Natural killer cell treated with Interleukin-12 subunit alpha and Interleukin-12 subunit beta and Interleukin-15 and Interleukin-18, amount 100 ng/mL, for 72 hours (primary cell): ENCODE measurements at places on chromosomes 13 and 19. TPM values are rescaled to one million over a fixed set of nuclear protein-coding genes. Genes with fewer than 3 reads are reported as not detected.

DNA sequence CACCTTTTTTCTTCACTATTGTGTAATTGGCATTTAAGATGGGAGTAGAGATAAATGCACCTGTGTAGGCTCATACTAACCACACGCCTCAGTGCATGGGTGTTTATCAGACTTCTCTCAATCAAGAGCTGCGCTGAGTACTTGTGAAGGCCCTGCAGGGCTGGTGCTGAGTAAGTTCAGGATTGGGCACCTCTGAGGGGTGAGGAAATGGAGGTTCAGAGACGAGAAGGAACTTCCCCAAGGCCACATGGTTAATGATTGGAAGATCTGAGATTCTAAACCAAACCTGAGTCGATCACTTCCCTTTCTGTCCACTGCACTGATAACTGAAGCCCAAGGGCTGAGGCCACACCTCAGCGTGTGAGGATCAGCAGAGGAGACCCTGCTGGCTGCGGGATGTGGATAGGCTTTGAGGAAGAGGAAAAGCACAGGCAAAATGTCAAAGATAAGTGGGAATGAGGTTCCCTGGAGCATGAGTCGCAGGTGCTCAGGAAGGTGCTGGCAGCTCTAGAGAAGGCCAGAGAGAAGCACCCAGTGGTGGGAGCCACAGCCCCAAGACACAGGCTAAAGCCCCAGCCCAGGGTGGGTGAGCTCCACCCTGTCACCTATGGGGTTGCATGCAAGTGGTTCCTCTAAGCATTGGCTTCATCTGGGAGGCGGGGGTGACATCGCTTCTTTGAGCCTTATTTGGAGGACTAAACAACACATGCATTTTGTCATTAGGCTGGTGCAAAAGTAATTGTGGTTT is 32.3 kb upstream of the GJB6 start:
- no peak for DNase-seq

DNA sequence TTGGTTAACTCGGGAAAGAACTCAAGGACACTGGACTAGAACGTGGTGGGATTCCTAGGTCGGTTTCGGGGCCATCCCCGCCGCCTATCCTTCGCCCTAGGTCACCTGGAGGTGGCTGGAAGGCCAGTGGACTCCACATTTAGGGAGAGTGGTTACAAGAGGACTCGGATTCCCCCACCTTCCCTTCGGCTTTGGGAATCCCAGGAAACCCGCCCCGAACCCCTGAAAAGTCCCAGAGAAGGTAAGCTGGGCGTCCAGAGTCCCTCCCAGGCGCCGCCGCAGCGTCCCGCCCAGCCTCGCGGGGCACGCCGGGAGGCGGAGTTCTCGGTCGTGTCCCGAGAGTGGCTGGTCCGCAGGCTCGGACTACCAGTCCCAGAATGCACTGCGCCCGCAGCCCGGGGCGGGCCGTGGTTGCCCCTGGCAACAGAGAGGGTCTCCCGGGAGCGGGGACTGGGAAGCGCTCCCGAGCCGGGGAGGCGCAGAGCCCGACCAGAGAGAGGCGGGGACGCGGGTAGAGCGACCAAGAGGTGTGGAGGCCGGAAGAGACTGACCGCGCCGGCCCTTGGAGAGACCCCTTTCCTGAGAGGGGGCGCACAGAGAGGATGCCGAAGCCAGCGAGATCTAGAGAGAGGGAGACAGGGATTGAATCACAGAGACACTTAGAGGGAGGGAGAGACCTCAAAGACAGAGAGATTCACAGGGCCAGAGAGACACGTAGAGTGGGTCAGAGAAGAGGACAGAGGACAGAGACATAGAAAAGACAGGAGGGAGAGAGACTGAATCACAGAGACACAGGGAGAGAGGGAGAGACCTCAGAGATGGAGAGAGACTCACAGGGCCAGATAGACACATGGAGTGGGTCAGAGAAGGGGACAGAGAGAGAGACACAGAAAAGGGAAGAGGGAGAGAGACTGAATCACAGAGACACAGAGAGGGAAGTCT is 2.6 kb upstream of the PRKCG start:
- peak; percentile 92 for DNase-seq

DNA sequence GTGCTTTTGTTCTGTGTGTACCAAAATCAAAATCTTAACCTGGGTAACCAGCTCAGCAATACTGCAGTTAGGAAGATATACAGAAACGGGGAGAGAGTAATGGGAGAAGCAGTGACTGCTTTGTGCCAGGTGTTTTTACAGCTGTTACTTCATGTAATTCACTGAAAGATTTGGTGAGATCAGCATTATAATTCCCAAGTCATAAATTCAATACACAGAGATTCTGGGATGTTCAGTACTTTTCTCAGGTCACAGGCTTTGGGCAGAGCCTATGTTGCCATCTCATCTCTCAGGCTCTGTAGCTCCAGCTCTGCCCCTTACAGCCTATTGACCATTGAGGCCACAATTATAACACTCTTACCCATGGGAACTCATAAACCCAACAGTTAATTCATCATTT is 138.5 kb downstream of the ZAR1L start:
- no peak for DNase-seq

DNA sequence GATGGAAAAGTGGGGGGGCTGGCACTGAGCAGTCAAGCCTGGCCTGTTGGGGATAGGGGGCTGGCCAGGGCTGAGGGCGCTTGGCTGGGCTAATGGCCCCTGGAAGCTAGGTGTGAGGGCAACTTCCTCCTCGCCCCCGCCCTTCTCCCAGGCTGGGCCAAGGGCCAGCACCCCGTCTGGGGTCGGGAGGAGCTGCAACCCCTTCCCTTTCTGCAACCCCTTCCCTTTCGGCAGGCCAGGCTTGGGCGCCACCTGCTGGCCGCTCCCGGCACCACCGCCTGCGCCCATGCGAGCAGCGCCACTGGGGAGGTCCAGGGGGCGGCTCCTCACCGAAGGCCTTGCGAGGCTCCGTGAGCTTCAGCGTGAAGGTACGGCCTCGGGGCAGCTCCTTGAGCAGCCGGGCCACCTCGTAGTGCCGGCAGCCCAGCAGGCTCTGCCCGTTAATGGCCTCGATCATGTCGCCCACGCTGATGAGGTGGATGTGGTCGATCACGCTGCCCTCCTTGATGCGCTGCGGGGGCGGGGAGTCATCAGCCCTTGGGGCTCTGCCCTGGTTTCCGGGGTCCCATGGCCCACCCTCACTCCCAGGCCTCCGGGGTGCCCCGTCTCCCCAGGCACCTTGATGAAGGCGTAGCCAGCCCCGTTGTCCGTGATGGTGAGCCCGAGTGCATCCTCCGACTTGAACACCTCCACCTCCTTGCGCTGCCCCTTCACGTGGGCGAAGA is 5.0 kb upstream of the PTGER1 start:
- DNase-seq = peak; percentile 63

GRCh38 chr19:750640-751423 is at the start of gene MISP:
TSS of gene MISP (plus strand) at chr19:751112. CDS start at chr19:756947, 5,835 bp downstream.
- no peak for DNase-seq

DNA sequence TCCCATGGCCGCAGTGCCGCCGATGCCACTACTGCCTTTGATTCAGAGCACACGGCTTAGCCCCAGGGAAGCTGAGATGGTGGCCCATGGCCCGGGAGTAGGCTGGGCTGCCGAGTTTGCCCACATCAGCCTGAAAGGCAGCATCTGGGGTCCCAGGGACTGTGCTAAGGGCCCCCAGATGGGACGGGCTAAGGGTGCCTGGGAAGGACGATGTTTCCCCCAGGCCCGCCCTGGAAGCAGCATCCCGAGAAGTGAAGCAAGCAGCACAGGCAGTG is 22.5 kb downstream of the MAP2K2 start:
- no peak for DNase-seq

DNA sequence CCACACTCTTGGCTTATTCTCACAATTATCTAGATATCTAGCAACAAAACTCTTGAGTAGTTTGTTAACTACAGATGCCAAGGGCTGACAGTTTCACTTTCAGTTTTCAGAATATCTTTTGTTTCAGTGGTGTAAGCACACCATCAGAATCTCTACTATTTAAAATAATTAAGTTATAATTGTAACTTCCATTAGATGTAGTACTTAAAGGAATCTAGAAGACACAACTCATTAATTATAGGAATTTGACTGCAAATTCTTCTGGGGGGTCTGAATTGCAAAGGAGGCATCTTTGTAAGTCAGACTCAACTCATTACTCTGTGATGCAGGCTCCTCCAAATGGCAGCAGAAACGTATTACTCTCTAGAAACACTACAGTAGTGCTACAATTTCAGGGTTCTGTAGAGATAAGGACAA is 44.9 kb upstream of the USPL1 start:
- no peak for DNase-seq

DNA sequence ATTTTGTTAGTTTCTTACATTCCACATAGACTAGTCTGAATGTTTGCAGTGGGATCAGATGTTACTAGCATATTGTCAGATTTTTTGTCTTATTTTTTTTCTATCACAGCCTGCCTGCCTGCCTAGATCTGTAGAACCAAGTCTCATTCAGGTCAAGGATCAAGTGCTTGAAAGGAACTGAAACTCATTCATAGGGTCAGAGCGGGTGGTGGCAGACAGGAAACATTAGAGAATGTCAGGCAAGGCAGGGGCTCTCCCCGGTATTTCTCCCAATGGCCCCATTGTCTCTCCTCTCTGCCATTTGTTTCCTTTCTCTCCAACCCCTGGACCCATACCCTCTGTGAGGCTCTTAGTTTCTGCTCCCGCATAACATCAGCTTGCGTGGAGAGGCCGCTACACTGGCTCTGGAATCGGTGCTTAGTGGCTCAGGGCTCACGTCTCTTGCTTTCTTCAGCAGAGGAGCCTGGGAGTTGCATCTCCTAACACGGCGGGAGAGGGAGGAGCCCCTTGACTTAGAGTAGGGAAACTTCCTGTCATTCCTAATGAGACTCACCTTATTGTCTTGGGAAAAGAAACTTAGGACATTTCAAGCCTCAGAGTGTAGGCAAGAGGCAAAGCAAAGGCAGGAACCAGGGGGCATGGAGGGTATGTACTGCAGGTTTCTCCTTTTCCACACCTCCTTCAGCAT is 35.6 kb upstream of the SPATA13 start:
- DNase-seq = no peak

DNA sequence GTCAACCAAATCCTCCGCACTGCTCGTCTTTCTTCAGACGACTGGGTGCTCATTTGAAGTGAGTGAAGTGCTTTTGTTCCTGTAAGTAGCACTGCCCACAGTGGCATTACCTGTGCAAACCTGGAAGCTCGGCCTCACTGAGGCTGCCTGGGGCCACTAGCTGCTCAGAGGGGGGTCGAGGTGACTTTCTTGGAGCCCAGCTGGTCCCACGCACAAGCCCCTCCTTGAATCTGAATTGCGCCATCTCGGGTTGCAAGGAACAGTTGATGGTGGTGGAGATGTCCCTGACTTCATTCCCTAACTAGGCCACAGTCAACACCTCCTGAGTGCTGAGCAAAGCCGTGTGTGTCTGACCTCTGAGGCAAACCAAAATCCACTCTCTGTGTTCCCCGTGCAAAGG is 79.3 kb upstream of the GPR183 start:
- no peak for DNase-seq

GRCh38 chr13:72963762-72964161 is 95.0 kb upstream of the KLF5 start:
- no peak for DNase-seq

GRCh38 chr13:101555610-101556009 is 103.1 kb downstream of the ITGBL1 start:
- DNase-seq = no peak

DNA sequence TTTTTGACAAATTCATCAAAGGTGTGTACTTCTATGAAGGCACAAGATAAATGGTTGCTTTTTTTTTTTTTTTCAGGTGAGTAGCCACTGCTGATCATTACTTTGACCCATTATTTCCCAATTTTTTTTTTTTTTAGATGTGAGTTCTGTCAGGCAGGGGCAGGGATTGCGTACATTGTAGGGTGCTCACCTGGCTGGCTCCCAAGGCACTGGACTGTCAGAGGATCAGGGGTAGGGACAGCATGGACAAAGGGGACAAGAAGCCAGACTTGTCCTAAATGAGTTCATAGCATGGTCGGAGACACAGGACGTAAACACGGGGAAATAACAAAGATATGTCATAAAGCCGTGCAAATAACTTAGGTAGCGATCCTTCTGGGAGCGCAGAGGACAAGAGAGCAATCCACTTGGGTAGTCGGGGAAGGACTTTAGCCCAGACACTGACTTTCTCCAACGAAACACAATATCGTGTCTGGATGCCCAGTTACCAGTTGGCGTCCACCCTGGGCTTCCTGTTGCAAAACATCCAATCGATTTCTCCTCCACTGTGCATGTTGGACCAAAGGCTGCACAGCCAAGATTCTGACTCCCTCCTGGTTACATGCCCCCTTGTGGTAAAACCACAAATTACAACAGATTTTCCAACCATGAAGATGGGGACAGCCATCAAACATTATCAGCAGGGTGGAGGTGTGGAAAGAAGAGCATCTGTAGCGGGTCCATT is 27.5 kb upstream of the KATNAL1 start:
- no peak for DNase-seq

DNA sequence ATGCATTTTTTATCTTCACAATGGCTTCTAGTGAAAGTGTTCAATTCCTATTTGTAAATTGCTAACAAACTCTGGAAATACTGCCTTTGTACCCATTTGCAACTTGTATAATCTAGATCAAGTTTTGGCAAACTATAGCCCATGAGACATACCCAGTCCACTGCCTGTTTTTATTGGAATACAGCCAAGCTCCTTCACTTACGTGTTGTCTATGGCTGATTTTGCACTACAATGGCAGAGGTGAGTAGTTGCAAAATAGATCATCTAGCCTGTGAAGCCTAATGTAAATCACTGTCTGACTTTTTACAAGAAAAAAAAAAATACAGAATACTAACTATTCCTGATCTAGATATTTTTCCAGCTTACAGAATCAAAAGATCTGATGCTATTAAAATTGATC is 37.1 kb downstream of the DZIP1 start:
- DNase-seq = no peak

DNA sequence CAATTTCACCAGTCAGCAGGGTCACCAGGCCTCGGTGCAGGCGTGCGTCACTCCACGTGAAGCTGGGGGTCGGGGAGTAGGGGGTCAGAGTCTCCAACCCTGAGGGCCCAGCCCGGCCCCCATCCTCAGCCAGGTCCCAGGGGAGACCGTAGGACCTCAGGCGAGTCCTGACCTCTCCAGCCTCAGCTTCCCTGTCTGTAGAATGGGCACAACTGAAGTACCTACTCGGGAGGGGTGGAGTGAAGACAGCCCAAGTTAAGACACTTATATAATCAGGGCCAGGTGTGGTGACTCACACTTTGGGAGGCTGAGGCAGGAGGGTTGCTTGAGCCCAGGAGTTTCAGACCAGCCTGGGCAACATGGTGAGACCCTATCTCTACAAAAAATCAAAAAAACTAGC is 2.7 kb upstream of the SPACA4 start:
- no peak for DNase-seq

- DNase-seq = no peak
Measured at GRCh38 chr13:26584713-26585112, 27.2 kb downstream of the WASF3 start.

GRCh38 chr13:67917291-67917987 is 687.3 kb upstream of the PCDH9 start:
- no peak for DNase-seq

GRCh38 chr13:53189162-53189561 is 160.5 kb downstream of the OLFM4 start:
- no peak for DNase-seq

The KIR2DL3 gene
- total RNA-seq = 14.6 TPM

The FARP1 gene
- total RNA-seq = 2.2 TPM

The ADGRE2 gene
- 4.6 TPM for total RNA-seq

The SYCN gene
- total RNA-seq = not detected

The PSG6 gene
- total RNA-seq = not detected

The RASAL3 gene
- 129 TPM for total RNA-seq

The RASIP1 gene
- total RNA-seq = 0.12 TPM

The FUT6 gene
- total RNA-seq = not detected

The PTGIR gene
- 1.7 TPM for total RNA-seq

The FCAR gene
- not detected for total RNA-seq

The ETV2 gene
- 1.2 TPM for total RNA-seq

The MBD3L3 gene
- not detected for total RNA-seq

The PSG3 gene
- total RNA-seq = not detected

The CYP2A6 gene
- not detected for total RNA-seq
